Brain (organoid and tissue), 16 donors: ENCODE measurements at places on chromosomes 7 and 10.
A peak's percentile ranks its signal among the peaks of the same experiment; 100 is the strongest.

- DNase-seq, result no peak
These were observed 163.6 kb downstream of the KCND2 start for GRCh38 chr7:120436487-120437060.

- no peak for DNase-seq
These were observed 172.5 kb downstream of the CCDC7 start for GRCh38 chr10:32618482-32618881.

DNA sequence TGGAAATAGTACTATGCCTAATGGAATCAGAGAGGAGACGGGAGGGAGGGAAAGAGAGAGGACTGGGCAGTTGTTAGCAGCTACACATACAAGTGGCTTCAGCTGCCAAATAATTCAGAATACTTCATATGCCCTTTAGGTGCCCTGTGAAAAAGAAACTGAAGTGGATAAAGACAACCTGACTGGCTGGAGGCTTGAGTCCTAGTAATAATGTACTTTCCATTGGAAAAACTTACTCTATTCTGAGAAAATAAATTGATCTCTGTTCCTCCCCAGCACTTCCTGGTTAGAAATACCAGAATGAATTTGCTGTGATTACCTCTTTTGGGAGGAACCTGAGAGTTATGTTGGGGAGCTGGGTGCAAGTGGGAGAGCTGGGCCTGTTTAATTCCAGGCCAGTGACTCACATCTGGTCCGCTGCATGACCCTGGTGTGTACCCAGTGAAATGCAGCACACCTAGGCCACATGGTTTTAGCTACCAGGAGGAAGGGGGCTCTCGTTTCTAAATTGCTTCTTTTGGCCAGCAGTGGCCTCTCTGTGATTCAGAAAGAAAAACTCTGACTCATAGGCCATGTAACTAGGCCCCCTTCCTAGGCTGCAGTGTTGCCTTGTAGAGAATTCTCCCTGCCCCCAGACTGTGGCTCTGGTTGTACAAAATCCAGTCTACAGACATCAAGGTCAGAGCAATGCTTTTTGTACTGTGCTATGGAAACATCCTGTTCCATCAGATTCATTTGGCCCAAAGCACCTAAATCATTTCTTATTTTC lies 6.5 kb downstream of the AGFG2 start:
- DNase-seq, result no peak

DNA sequence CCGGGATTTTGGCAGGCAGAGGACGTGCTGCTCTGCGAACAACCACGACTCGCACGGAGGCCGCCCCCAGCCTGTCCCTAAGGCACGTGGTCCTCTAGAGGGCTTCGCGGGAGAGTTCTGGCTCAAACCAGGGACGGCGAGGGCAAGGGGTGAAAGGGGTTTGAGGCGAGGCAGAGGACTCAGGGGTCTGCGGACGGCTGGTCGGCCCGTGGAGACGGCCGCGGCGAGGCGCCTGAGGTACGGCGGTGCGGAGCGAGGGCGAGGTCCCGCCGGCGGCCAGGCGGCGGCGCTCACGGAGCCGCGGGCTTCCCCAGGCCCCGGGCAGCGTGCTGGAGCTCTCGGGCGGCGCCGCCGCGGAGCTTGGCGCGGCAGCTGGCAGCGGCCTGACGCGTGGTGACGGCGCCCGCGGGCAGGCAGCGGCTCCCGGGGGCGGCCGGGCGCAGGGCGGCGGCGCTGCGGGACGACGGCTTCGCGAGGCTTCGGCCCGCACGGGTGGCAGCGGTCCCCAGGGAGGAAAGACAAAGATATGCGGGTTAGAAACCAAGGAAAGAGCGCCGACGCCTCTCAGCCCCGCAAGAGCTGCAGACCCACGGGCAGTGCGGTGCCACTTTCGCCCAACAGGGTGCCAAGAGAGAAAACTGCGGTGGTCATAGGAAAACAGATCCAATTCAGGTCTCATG lies 44.8 kb downstream of the ZNF800 start:
- peak; percentile 76 for DNase-seq

DNA sequence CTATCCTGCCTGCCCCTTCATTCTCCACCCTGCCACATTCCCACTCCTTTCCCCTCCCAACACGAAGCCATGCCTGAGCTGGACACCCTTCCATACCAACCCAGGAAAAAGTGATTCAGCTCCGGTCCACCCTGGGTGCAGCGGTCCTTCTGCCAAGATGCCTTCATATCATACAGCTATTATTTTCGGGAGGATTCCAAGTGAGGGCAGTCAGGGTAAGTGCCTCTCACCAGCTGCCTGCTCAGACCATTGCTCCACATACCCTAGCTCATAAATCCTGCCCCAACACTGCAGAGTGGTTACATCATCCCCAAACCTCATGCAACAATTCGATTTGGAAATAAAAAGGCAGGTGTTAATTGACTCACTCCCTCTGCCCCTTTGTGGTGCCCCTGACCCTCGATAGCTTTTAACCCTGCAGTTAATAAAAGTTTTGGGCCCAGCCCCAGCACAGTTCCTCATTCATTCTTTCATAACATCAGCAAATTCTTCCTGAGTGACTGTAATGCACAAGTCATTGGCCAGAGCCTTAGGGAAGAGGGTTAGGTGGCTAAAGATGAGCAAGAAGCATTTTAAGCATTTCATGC lies 42.6 kb downstream of the ZNF503 start:
- DNase-seq, result no peak

- DNase-seq, result no peak
These were observed 211.8 kb upstream of the FOXK1 start for GRCh38 chr7:4470246-4470645.

GRCh38 chr7:126449611-126450268 lies 803.0 kb downstream of the GRM8 start:
- no peak for DNase-seq

DNA sequence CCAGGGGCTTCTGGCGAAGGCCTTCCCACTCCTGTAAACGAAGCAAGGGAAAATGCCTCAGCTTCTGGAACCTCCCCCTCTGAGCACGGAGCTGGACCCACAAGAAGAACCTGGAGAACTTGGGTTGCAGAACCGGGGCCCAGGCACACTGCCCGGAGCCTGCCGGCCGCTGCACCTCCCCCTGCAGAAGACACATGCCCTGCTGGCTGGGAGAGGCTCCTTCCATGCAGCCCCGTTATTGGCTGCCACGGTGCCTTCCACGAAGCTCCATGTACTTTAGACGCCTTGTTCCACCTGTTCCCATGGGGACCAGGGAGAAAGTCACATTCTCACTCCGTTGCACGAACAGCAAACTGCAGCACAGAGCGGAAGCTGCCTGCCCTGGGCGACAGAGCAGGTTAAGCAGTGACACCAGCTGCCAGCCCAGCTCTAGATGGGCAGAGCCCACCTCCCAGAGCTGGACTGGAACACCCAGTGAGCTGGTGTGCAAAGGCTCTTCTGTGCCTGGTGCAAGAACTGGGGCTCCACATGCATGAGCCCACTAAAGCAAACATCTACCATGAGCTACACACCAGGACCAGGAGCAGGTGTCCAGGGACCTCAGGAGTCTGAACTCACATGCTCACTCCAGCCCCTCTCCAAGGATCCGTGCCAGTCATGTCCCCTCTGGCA lies 70.1 kb downstream of the TNS3 start:
- DNase-seq, result no peak

- no peak for DNase-seq
These were observed 110.0 kb upstream of the SFMBT2 start for GRCh38 chr10:7520507-7521485.

- DNase-seq, result peak; percentile 27
These were observed 1.3 kb downstream of the STK17A start for GRCh38 chr7:43584195-43584586.

DNA sequence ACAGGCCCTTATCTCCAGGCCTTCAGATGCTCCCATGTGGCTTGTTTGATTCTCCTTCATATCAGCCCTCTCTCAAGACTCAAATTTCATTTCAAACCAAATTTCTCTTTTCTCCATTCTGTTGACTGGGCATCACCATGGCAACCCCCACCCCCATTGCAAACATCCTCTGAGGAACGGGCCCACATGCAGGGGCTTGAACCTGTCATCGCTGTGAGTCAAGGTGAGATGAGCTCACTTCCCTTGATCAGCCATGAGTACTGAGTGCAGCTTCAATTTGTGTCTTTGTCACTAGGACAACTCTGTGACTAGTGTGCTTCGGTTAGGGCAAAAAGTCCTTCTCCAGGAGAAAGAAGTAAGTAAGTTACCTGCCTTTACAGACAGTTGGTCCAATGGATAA lies 41.9 kb downstream of the CALML3 start:
- no peak for DNase-seq

GRCh38 chr10:73097305-73097670 lies 622 bp upstream of the P4HA1 start:
- DNase-seq, result peak; percentile 9

- DNase-seq, result no peak
These were observed 30.0 kb downstream of the SGMS1 start for GRCh38 chr10:50593523-50594376.

- no peak for DNase-seq
These were observed 514.2 kb downstream of the ARL4A start for GRCh38 chr7:13201628-13202027.

DNA sequence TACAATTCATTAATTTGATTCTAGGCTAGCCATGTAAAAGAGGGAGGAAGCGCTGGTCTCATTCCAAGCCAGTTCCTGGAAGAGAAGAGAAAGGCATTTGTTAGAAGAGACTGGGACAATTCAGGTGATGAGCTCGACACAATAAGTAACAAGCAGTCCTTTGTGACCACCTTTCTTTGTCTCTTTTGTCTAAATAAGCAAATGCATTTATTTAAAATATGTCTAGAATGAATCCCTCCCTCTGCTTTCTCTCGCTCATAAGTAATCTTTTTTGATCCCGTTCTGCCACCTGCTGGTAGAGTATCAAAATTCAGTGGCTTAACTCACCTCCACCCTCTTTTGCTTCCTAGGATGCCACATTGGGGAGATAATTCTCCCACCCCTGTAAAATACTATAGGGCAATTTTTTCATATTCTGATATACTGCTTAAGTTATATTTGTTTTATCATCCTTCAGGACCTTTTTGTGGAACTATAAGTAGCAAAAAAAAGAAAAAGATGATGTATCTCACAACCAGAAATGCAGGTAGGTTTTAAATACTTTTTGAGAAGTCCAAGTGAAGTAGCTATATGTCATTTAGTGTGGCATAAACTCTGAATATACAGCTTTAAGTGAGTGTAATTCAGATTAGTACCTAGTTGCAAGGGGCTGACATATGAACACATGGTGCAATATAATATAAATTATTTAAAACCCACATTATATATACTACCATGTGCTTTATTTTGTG lies 91.5 kb downstream of the GSDME start:
- DNase-seq, result peak; percentile 86

DNA sequence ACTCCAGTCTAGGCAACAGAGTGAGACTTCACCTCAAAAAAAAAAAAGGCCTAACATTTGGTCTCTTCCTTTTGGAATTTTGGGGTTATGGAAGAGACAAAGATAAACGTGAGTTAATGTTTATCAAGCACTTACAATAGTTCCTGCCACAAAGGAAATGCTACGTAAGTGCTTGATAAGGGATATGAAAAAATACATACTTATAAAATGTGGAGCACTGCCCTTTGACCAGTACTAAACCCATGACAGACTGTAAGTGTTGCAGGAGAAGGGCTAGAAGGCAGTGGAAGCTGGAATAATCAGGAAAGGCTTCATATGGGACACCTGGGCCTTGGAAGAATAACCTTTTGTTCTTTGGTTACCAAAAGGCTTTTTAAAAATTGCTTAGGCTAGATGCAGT lies 25.5 kb downstream of the TMEM248 start:
- DNase-seq, result no peak

DNA sequence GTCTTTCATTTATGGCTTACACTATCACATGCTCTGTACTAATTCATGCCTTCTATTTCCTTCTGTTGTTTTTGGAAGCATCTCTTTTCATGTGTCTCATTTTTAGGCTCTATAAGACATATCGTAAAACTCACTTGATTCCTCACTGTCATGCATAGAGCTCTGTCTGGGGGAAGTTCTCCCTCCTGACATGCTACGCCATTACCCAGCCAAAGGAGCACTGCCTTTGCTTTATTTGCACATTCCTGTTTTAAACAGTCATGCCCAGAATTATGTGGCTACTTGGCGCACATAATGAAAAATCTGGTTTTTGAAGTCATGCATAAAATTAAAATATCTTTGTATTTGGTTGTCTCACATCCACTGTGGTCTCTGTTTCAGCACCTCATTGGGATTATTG lies 17.6 kb upstream of the AKR1C3 start:
- DNase-seq, result no peak

GRCh38 chr7:144579687-144580086 lies 176.2 kb upstream of the NOBOX start:
- DNase-seq, result peak; percentile 5

DNA sequence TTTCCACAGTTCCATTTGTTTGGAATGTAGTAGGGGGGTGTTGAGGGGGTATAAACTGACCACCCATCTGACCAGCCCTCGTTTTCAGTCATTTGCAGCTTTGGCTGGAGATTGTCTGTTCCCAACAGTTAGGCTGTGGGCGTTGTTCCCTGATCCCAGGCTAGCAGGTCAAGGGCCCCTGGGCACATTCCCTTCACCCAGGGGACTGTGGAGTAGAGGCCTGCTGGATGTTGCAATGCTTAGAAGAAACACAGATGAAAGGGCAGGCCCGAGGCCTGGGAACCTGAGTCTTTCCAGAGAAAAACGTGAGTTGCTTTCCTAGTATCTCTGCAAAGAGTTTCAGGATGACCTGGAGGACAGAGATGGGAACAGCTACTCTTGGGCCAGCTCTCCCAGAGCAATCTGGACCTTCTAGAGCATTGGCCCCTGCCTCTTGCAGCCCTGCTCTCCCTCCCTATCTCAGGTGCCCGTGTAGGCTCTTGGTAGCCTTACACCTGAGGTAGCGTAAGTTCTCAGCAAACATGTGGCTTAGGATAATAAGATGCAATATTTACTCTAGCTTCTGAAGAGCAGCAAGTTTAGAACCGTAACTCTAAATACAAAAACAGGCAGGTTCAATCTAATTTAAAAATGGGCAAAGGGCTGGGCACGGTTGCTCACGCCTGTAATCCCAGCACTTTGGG lies 99.4 kb upstream of the EFCAB10 start:
- no peak for DNase-seq

DNA sequence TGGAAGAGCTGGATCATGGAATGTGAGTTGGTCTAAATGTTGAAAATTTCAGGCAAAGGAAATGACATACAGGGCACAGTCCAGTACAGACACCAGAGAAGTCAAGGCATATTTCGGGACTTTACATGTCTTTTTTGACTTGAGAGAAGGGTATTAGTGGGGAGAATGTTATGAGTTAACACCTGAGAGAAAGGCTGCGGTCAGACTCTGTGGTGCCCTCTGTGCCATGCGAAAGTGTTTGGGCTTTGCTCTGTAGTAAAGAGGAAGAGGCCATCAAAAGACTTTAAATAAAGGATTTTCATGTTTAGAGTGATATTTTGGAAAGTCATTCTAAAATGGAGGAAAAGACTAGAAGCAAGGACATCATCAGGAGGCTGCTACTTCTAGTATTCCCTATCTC lies 607.4 kb downstream of the CCSER2 start:
- no peak for DNase-seq
